ENCODE measurements at places on chromosomes 2 and 18. TPM values are rescaled to one million over a fixed set of nuclear protein-coding genes. Genes with fewer than 3 reads are reported as not detected.

IHH gene
- polyA plus RNA-seq = not detected

MROH2A gene
- polyA plus RNA-seq = not detected

FOXD4L1 gene
- 0.32 TPM for polyA plus RNA-seq

VWC2L gene
- not detected for polyA plus RNA-seq

UPP2 gene
- not detected for polyA plus RNA-seq

COPS7B gene
- polyA plus RNA-seq = 31.0 TPM

NYAP2 gene
- not detected for polyA plus RNA-seq

DSG1 gene
- not detected for polyA plus RNA-seq

RGPD4 gene
- not detected for polyA plus RNA-seq

SLC38A11 gene
- not detected for polyA plus RNA-seq

LINC00305 gene
- polyA plus RNA-seq = not detected

All from CD4-positive, CD25-positive, alpha-beta regulatory T cell (primary cell).